ENCODE measurements at places on chromosomes 2 and 18. TPM values are rescaled to one million over a fixed set of nuclear protein-coding genes. Genes with fewer than 3 reads are reported as not detected.

The SP5 gene
- total RNA-seq = 1.7 TPM

The EGR4 gene
- total RNA-seq = 1.2 TPM

The HK2 gene
- total RNA-seq = 51.3 TPM

The ITGB6 gene
- not detected for total RNA-seq

The GPR45 gene
- total RNA-seq = not detected

The TOGARAM2 gene
- 0.18 TPM for total RNA-seq

The ZNF396 gene
- total RNA-seq = 1.2 TPM

The IFT172 gene
- 15.5 TPM for total RNA-seq

The HTR2B gene
- not detected for total RNA-seq

The SLC39A6 gene
- total RNA-seq = 33.9 TPM

The SERPINB4 gene
- total RNA-seq = 4.3 TPM

The ABCB11 gene
- not detected for total RNA-seq

- DNase-seq = peak; percentile 82
Observed at GRCh38 chr2:231717281-231718171, 9.2 kb downstream of the PTMA start.

DNA sequence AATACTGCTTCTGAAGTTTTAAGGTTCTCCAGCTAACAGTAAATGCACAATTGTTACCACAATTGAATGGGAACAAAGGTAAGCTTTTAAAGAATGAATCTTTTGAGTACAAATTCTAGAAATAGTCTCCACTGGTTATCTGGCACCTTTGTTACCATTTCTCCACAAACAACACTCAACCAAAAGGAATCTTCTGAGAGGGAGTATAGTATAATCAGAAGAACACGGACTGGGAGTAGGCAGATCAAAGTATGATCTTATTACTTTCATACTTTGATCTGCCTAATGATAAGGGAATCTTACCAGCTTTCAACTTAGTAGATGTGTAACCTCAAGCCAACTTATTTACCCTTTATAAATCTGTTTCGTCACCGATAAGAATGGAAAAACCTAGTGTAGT is 1.4 kb downstream of the CEP76 start:
- no peak for DNase-seq

DNA sequence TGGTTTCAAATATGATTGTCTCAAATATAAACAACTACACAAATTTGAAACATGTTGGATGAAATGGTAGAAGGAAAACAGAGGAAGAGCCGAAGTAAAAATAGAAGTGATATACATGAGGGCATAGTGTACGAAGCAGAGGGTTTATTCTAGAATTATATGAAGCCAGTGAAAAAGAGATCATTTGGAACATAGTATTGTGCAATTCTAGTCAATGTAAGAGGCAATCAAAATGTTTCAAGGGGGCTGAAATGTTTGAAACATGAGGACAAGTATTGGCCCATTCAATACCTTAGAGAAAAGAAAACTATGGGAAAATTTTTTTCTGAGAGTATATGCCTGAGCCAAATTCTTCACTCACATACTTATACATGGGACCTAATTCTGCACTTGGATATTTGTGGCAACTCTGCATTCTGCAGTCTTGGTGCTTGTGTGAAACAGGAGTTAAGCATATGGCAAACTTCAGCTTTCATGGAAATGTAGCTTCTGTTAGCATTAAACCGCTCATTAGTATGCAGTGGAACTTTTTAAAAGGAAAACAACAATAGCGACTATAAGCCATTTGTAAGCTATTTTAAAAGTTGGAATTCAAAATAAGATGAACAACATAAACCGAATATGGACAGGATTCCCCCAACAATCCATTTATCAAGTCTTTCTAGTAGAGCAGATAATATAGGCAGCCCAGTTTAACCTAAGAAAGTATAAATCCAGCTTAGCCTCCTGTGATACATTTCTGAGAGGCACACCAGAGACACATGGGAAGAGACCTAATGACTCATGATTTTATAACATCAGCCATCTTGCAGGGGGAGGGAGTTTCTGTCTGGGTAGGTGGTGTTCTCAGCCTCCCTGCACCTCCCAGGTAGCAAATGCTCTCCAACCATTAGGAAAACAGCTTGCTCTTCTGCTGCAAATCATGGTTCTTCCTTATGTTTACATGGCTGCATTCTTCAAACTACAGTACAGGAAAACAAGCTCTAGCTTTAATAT is 197.8 kb downstream of the PAX3 start:
- DNase-seq = no peak

GRCh38 chr2:215862351-215862771 is 151.0 kb downstream of the MREG start:
- no peak for DNase-seq

- DNase-seq = no peak
Observed at GRCh38 chr2:114949228-114949804, 506.9 kb downstream of the DPP10 start.

DNA sequence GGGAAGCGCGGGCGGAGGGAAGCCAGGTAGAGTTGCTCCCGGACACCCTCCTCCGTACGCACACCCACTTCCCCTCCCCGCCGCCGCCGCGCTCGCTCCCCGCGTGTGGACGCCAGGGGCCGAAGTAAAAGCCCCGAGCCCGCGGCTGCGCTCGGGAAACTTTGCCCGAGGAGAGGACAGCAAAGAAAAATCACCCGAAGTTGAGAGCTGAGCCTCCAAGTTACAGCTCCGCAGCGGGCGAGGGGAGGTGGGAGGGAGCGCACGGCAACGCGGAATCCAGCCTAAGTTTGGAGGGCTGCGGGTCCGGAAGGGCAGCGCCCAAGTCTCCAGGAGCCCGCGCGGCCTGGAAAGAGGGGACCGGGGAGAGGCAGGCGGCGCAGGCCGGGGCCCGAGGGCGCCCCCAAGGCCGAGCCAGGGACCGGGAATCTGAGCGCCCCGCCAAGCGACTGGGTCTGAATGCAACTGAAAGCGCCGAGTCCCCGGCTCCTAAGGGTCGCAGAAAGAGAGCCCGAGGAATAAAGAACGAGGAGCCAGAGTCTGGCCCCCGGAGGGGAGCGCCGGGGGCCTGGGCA is 706 bp upstream of the BCL11A start:
- DNase-seq = peak; percentile 61

- no peak for DNase-seq
Observed at GRCh38 chr2:212052412-212053159, 486.0 kb downstream of the ERBB4 start.

DNA sequence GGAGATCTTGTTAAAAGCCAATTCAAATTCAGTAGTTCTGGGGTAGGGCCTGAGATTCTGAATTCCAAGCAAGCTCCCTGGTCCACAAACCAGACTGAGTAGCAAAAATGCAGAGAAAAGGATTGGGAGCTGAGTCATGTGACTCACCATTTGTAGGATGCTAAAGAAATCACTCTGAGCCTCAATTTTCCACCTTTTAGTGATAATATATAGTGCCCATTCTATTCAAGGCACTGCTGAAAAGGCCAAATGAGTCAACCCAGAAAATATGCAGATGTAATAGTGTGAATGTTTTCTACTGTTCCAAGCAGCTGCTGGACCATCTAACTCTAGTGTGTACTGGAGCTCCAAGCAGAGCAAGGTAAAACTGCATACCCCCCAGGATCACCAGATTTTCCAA is 47.2 kb downstream of the SLC14A2 start:
- DNase-seq = no peak

DNA sequence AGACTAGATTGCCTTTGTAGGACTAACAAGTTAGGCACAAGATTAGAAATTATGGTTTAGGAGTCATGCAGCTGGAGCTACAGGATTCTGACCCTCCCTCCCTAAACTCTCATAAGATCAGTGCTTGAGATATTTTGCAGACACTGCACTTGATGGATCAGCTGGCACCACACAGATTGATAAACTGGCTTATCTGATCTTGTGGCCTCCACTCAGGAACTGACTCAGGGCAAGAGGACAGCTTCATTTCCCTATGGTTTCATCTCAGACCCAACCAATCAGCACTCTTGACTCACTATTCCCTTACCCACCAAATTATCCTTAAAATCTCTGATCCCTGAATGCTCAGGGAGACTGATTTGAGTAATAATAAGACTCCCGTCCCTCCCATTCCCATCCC is 152.3 kb downstream of the DIS3L2 start:
- no peak for DNase-seq

DNA sequence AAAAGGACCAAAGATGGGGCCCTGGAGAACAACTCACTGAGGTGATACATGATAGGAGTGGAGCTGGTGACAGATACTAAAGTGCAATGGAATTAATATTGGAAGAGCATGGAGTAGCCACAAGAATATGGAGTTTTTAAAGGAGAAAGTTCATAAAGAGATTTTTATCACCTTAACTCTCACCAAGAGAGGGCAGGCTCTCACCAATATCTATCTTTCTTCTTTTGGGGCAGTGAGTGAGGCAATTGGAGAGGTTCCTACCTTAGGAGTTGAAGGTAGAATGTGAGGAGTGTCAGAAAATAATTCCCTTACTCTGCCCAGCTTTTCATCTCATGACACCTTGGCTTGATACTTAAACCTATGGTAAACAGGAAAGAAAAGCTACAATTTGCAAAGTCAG is 233.7 kb upstream of the CWC22 start:
- no peak for DNase-seq

- DNase-seq = no peak
Observed at GRCh38 chr2:200614249-200614648, 28.4 kb downstream of the AOX1 start.

DNA sequence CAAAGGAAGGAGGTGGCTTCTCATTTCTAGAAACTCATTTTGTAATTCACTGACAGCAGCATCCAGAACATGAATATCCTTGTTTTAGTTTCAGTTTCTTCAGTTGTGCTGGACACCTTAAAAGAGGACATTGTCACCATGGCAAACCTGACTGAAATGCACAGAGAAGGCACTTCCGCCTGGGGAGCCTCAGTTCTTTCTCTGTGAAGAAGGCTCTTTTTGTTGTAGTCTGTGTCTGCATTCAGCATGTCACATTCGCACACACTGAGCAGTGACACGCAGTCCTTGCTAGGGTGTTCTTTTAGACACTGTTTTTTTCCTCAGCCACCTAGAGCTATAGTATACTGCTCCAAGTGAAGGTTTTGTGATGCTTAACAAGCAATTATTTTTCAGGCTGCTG is 9.5 kb upstream of the RPRM start:
- DNase-seq = no peak

DNA sequence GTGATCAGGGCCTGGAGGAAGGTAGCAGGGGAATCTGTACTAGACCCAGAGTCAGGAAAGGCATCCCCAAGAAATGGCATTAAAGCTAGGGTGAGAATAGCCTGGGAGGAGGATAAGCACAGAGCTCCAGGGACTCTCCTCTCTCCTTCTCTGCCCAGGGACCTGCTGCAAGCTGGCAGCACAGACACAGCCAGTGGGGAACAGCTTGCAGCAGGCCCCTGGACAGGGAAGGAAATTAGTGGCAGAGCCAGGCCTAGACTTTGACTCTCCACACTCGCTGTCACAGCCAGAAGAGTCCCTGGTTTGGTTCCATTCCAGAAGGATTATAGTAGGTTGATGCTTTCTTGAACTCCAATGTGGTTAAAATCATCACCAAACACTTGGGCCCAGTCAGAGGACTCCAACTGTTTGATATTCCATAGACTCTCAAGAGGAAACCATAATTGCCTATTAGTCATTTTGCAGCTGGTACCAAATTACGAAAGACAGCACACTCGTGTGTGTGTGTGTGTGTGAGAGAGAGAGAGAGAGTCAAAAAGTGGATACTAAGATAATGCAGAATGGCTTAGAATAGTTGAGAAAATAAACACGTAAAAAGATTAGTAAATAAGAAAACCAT is 95.5 kb upstream of the ATP8B1 start:
- DNase-seq = no peak

DNA sequence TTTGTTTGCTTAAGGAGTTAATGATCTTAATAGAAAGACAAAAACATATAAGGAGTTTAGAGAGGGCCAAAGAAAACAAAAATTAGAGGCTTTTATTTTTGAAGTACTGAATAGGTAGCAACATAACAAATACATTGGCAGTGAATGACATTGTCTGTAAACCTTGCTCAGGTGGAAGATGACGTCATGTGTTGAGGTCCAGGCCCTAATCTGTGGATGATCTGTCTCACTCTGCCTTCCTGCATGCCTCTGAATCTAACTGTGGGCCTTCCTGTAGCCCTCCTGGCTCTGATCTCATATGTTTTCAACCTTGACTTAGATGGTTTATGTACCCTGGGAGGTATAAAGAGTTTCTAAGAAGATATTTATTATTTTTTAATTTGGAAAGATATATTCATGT is 58.1 kb upstream of the DYNAP start:
- DNase-seq = no peak

GRCh38 chr18:79111483-79111882 is 42.3 kb downstream of the ATP9B start:
- no peak for DNase-seq

DNA sequence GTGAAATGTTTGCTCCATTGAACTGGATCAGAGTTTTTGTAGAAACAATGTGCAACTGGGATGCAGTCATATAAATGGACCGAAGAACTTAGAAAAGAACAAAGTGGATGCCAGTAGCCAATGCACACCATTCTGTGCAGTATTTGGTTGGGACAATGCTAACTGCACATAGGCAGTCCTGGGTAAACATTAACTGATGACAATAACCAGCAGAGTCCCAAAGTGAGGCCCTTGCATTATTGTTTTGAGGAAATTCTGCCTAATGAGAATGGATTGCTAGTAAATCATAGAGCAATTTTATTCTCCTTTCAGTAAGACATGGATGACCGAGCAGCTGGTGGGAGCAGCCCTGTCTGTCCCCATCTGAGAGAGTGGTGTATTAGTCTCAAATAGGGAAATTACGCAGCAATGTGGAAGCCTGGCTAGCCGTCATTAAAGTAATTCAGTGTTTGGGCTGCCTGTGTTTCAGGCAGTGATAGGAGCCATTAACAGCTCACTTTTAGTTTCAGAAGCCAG is 94.9 kb downstream of the KCTD1 start:
- DNase-seq = no peak

DNA sequence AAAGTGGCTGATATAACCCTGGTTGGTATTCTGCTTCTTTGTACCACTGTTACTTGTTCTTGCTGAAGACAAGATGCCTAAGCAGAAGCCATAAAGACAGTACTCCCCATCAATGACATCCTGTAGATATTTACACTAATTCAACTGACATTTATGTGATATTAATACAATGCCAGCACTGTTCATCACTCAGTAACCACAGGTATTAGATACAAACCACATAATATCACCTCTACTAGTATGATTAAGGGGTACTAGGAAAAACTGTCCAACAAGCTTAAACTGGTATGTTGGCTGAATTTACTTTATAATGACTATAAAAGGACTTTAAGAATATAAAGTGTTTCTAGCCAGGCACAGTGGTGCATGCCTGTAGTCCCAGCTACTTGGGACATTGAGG is 65.8 kb downstream of the RTN4 start:
- DNase-seq = no peak

- no peak for DNase-seq
Observed at GRCh38 chr2:150379166-150379565, 108.3 kb downstream of the RND3 start.

DNA sequence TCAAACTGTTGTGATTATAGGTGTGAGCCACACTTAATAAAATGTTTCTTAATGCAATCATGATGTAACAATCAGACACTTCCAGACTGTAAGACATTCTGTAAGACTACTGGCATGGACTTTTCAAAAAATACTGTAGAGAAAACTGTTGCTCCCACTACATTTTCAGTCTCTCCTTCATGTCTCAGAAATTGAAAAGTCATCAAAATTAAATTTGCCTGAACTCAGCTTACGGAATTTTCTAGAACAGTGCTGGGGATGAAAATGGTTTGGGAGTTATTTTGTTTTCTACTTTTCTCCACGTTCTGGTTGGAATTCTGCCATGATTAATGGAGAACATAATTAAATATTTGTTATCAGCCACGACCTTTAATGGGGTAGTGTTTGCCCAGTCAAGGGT is 26.8 kb upstream of the TACR1 start:
- no peak for DNase-seq

- DNase-seq = no peak
Observed at GRCh38 chr2:230797515-230798495, 66.9 kb upstream of the ITM2C start.

- DNase-seq = no peak
Observed at GRCh38 chr18:66599190-66599589, 4.7 kb downstream of the CDH19 start.

All from H9 (cell line).